ENCODE measurements at places on chromosomes 4 and X. TPM values are rescaled to one million over a fixed set of nuclear protein-coding genes. Genes with fewer than 3 reads are reported as not detected.

GRCh38 chrX:22365460-22365859, 92.7 kb downstream of the CBLL2 start:
- DNase-seq: no peak
- H3K27ac ChIP-seq: no peak overlapping the region
- no peak overlapping the region for H3K4me3 ChIP-seq
- H3K36me3 ChIP-seq: no peaks in the 10 kb centered on the region

DNA sequence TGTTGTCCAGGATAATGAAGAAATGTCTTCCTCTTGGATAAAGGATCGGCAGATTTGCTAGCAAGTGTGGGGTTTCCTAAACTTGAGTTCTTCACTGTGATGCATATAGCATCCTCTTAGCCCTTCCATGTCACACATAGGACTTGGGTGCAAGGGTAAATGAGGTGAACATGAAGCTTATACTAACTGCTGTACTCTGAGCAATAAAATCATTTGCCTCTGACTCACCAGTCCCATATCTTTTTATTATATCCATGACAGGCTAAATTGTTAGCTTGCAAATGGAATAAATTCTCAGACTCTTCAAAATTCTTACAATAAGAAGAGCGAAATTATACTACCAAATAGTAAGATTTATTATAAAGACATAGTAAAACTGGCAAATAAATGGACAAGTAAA, 14.7 kb upstream of the TBC1D1 start:
- no peak overlapping the region for H3K27ac ChIP-seq
- H3K27me3 ChIP-seq: no peaks in the 10 kb centered on the region
- peaks cover 4% of the 10 kb centered on the region for H3K36me3 ChIP-seq
- peaks cover 14% of the 10 kb centered on the region for H3K4me1 ChIP-seq
- no peak overlapping the region for H3K4me3 ChIP-seq

GRCh38 chrX:48940404-48940955, 16.9 kb downstream of the OTUD5 start:
- peaks cover 79% of the 10 kb centered on the region for H3K4me1 ChIP-seq
- peak overlapping the region; percentile 96 for H3K27ac ChIP-seq
- no peaks in the 10 kb centered on the region for H3K27me3 ChIP-seq
- DNase-seq: no peak

- H3K4me3 ChIP-seq: no peak overlapping the region
- no peaks in the 10 kb centered on the region for H3K36me3 ChIP-seq
- H3K27ac ChIP-seq: no peak overlapping the region
- no peaks in the 10 kb centered on the region for H3K27me3 ChIP-seq
- no peaks in the 10 kb centered on the region for H3K4me1 ChIP-seq
These were observed 252.3 kb downstream of the NLGN4X start for GRCh38 chrX:5976332-5976731.

DNA sequence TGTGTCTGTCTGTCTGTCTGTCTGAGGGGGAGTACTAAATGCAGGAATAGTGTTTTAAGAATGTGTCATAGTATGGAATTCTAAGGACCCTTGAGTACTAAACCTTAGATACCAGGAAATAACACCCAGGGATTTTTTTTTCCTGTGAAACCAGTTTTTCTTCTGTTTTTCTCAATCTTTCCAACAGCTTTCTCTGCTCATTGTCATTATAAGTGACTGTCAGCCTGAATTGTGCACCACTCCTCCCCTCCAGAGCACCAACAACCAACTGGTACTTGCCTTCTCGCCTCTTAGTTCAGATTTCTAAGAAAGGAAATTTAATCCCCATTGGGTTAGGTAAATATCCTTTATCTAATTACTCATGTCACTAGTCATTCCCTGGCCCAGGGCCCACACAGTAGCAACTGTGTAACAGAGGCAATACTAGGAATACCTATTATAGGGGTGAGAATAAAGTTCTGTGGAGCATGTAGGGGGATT, 320.6 kb downstream of the ADGRL3 start:
- H3K27ac ChIP-seq: no peak overlapping the region
- DNase-seq: no peak
- no peak overlapping the region for H3K4me3 ChIP-seq
- no peaks in the 10 kb centered on the region for H3K36me3 ChIP-seq
- H3K4me1 ChIP-seq: no peaks in the 10 kb centered on the region

- H3K27ac ChIP-seq: no peak overlapping the region
- DNase-seq: no peak
- no peaks in the 10 kb centered on the region for H3K36me3 ChIP-seq
- peaks cover 2% of the 10 kb centered on the region for H3K27me3 ChIP-seq
- no peak overlapping the region for H3K4me3 ChIP-seq
- H3K4me1 ChIP-seq: no peaks in the 10 kb centered on the region
These were observed 30.1 kb downstream of the TMEM255A start for GRCh38 chrX:120281021-120281624.

GRCh38 chr4:162523171-162523570, 359.4 kb upstream of the FSTL5 start:
- no peak overlapping the region for H3K27ac ChIP-seq
- H3K36me3 ChIP-seq: no peaks in the 10 kb centered on the region
- no peak overlapping the region for H3K4me3 ChIP-seq

DNA sequence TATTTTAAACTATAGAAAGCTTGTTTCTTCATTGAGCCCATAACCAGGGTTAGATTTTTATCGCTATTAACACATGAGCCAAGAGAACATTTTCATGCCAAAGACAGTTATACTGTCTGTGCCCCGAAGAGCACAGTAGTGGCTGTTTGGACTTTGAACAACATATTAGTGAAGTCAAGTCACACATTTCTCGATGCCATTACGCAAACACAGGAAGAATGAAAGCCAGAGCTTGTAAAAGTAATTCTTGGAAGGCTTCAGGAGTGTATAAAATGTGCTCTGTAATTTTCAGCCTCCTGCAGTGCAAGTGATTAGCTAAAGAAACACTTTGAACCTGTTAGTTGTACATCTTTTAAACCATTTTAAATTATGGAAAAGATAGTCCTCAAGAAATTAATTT, 590.7 kb upstream of the PITX2 start:
- H3K4me3 ChIP-seq: no peak overlapping the region
- H3K27me3 ChIP-seq: no peaks in the 10 kb centered on the region
- DNase-seq: no peak
- no peaks in the 10 kb centered on the region for H3K4me1 ChIP-seq
- H3K27ac ChIP-seq: no peak overlapping the region
- H3K36me3 ChIP-seq: no peaks in the 10 kb centered on the region

GRCh38 chrX:140580478-140580877, 75.6 kb upstream of the SOX3 start:
- H3K4me1 ChIP-seq: no peaks in the 10 kb centered on the region
- H3K4me3 ChIP-seq: no peak overlapping the region
- no peaks in the 10 kb centered on the region for H3K27me3 ChIP-seq
- no peaks in the 10 kb centered on the region for H3K36me3 ChIP-seq

DNA sequence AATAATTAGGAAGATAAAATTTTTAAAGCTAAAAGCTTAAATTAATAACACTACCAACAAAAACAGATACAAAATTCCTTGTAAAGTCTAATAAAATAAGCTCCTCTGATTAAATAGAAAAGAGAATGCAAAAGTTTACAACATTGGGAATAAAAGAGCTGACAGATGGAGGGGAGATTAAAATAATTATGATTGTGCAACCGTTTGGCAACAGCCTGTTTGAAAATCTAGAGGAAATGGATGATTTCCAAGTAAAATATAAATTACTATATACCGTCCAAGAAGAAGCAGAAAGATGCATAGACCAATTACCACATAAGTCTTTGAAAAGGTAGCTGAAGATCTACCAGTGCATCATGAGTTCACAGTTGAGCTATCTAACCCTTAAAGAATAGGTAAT, 46.4 kb upstream of the VBP1 start:
- H3K4me3 ChIP-seq: no peak overlapping the region
- H3K27me3 ChIP-seq: no peaks in the 10 kb centered on the region
- no peaks in the 10 kb centered on the region for H3K36me3 ChIP-seq
- no peaks in the 10 kb centered on the region for H3K4me1 ChIP-seq
- DNase-seq: no peak

DNA sequence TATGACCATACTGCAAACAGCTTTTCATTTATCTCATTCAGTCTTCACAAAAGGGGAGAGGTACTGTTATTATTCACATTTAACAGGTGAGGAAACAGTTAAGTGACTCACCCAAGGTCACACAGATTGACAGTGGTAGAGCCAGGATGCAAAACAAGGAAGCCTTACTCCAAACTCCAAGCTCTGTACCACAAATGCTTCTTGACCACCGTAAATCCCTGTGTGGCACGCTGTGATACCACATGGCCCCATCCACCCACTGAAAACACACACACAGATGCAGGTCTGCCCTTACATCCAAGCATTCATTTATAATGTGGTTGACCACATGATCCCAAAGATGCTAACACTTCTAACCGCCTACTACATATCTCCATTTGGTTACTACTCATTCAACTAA, 129.5 kb downstream of the TSPAN5 start:
- H3K36me3 ChIP-seq: peaks cover 2% of the 10 kb centered on the region
- no peak overlapping the region for H3K27ac ChIP-seq
- DNase-seq: peak; percentile 35
- H3K4me3 ChIP-seq: no peak overlapping the region

- H3K4me1 ChIP-seq: no peaks in the 10 kb centered on the region
- no peak for DNase-seq
- H3K27me3 ChIP-seq: no peaks in the 10 kb centered on the region
- no peak overlapping the region for H3K27ac ChIP-seq
These were observed 40.3 kb downstream of the PDGFC start for GRCh38 chr4:156931267-156931666.

DNA sequence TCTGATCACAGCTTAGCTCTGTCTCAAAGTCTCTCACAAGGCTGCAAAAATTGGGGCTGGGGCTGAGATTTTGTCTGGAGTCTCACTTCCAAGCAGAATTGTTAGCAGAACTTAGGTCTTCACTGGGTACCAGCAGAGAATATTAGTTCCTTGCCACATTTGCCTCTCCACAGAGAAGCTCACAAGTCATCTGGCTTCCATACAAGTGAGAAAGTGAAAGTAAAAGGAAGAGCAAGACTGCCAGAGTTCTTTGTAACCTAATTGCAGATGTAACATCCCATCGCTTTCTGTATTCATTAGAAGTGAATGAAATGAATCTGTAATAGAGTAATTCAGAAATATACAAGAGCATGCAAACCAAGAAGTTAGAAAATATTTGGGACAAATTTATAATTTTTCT, 624.1 kb upstream of the GNPDA2 start:
- H3K27ac ChIP-seq: no peak overlapping the region
- H3K36me3 ChIP-seq: no peaks in the 10 kb centered on the region
- H3K27me3 ChIP-seq: no peaks in the 10 kb centered on the region
- DNase-seq: no peak
- no peak overlapping the region for H3K4me3 ChIP-seq

GRCh38 chr4:126733301-126733700, 899.5 kb upstream of the INTU start:
- no peaks in the 10 kb centered on the region for H3K27me3 ChIP-seq
- no peak overlapping the region for H3K27ac ChIP-seq
- H3K36me3 ChIP-seq: no peaks in the 10 kb centered on the region
- H3K4me3 ChIP-seq: no peak overlapping the region
- H3K4me1 ChIP-seq: no peaks in the 10 kb centered on the region
- no peak for DNase-seq

DNA sequence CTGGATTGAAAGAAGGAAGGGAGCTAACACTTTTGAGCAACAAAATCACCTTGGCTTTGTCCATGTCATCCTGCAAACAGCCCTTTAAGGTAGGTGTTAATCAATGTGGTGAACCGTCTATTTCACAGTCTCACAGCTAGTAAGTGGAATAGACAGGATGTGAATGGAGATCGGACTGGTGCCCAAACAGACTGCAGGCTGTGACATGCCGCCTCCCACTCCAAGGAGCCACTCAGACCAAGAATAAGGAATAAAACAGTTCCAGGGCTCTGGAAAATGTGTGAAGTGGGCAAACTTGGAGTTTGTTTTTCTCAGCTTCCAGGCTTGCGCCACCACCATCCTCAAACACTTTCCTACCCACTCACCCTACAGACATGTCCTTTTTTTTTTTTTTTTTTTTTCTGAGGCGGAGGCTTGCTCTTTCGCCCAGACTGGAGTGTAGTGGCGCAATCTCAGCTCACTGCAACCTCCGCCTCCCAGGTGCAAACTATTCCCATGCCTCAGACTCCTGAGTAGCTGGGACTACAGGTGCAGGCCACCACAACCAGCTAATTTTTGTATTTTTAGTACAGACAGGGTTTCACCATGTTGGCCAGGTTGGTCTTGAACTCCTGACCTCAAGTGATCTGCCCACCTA, 57.7 kb upstream of the SEC24B start:
- no peaks in the 10 kb centered on the region for H3K4me1 ChIP-seq
- H3K36me3 ChIP-seq: no peaks in the 10 kb centered on the region
- H3K4me3 ChIP-seq: no peak overlapping the region
- no peak for DNase-seq

- peak overlapping the region; percentile 67 for H3K27ac ChIP-seq
- peak; percentile 71 for DNase-seq
- H3K4me1 ChIP-seq: peaks cover 25% of the 10 kb centered on the region
- H3K27me3 ChIP-seq: peaks cover 2% of the 10 kb centered on the region
These were observed 944 bp downstream of the SNX25 start for GRCh38 chr4:185210102-185210981.

DNA sequence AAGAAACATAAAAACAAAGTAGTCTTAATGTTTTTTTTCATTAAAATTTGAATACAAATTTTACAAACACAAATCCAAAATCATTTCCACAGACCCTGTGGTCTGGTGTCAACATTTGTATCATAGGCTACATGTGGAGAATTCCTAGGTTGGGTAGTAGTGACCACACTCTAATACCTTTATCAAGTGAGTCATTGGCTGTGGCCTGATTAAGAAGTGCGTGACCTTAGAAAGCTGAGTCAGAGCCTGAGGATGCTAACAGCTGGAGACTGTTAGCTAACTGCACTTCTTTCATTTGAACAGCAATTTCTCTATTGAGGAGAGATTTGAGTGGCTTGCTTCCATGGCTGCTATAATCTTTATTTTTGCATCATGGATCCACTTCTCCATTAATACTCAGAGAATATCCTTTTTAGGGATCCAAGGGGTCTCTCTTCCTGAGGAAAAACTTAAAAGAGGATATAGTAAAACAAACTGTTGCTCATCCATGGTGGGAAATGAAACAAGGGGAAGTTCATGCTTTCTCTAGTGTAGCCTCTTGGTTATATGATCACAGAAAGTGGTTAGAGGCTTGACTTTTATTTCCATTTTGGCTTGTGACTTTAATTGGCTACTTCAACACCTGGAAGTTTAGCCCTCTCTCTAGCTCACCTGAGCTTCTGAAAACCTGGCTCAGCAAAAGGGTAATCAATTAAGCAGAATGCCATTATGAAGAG, 335.8 kb downstream of the PABPC4L start:
- H3K4me3 ChIP-seq: no peak overlapping the region
- H3K36me3 ChIP-seq: no peaks in the 10 kb centered on the region
- no peaks in the 10 kb centered on the region for H3K4me1 ChIP-seq
- no peak for DNase-seq
- H3K27me3 ChIP-seq: no peaks in the 10 kb centered on the region
- no peak overlapping the region for H3K27ac ChIP-seq

PARM1 gene
- 0.04 TPM for total RNA-seq

ABRAXAS1 gene
- 22.6 TPM for total RNA-seq

PCYT1B gene
- total RNA-seq: 0.43 TPM

AVPR2 gene
- not detected for total RNA-seq

PGRMC1 gene
- total RNA-seq: 37.3 TPM

VCX3B gene
- not detected for total RNA-seq

CFP gene
- 4.7 TPM for total RNA-seq

FATE1 gene
- not detected for total RNA-seq

Measured in activated CD4-positive, alpha-beta T cell treated with anti-CD3 and anti-CD28 coated beads for 36 hours (primary cell).